Left ventricle myocardium superior (tissue), 1 donor: ENCODE measurements at places on chromosomes 1 and 21. TPM values are rescaled to one million over a fixed set of nuclear protein-coding genes. Genes with fewer than 3 reads are reported as not detected.

B3GALT2 gene
- 83.4 TPM for total RNA-seq

CACHD1 gene
- 3.1 TPM for total RNA-seq

CRP gene
- not detected for total RNA-seq

INTS7 gene
- 10.9 TPM for total RNA-seq

KRTAP12-2 gene
- total RNA-seq, result not detected

GJA5 gene
- total RNA-seq, result 4.7 TPM

KRTAP11-1 gene
- total RNA-seq, result not detected
